GM23248 (cell line): ENCODE measurements at places on chromosomes 12 and 14. TPM values are rescaled to one million over a fixed set of nuclear protein-coding genes. Genes with fewer than 3 reads are reported as not detected.

- no peak for DNase-seq
These were observed 458.0 kb upstream of the ATP2B1 start for GRCh38 chr12:90166671-90167070.

- DNase-seq: peak; percentile 11
These were observed 99.0 kb downstream of the LIN7A start for GRCh38 chr12:80838708-80839107.

DNA sequence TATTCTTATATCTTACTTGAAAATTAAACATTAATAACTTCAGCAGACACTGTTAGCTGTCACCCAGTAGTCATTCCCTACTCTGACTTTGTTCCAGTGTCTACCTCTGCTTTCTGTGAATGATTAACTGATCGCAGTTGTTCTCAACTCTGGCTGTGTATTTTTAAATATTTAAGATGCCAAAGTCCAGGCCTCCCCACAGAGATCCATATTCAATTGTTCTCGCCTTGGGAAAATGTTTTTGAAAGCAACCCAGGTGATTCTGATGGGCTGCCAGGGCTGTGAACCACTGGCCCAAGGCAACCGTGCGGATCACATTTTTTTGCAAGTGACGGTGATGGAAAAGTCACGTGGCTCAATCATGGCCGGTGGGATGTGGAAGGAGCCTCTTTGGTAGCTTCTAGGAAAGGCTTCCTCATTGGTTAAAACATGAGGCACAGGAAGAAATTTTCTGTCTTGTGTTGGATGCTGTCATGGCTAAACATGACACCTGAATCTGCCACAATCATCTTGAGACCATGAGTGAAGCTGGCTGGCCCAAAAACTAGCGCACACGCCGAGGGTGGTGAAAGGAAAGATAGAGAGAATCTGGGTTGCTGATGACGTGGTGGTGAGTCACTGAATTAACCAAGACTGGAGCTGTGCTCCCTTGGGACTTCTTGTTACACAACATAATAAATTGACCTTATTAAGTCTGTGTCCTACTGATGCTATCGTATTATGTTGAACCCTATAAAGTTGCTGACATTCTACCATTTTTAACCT is 37.2 kb downstream of the RDH12 start:
- peak; percentile 98 for DNase-seq

- DNase-seq: peak; percentile 24
These were observed 1.5 kb downstream of the PRKCH start for GRCh38 chr14:61322799-61323290.

- no peak for DNase-seq
These were observed 2.2 kb downstream of the SERPINA9 start for GRCh38 chr14:94473666-94474410.

Gene NR1H4
- polyA plus RNA-seq: not detected in 2 replicates

Gene ANO4
- 6.3 and 7.6 TPM in 2 replicates for polyA plus RNA-seq

Gene FOXN4
- not detected in 2 replicates for polyA plus RNA-seq

Gene HSP90B1
- 969 and 998 TPM in 2 replicates for polyA plus RNA-seq

Gene IL22
- polyA plus RNA-seq: not detected in 2 replicates

Gene LRRC10
- not detected in 2 replicates for polyA plus RNA-seq
